ENCODE measurements at places on chromosomes 5 and 9. TPM values are rescaled to one million over a fixed set of nuclear protein-coding genes. Genes with fewer than 3 reads are reported as not detected.

The SLC25A2 gene
- total RNA-seq: 0.23 TPM

The DDX4 gene
- not detected for total RNA-seq

The IQGAP2 gene
- total RNA-seq: 1.2 TPM

The FOXD4L6 gene
- total RNA-seq: under 0.01 TPM

The DIPK1B gene
- total RNA-seq: 1.1 TPM

The RASGRF2 gene
- total RNA-seq: 0.59 TPM

The CYLC2 gene
- not detected for total RNA-seq

The PCDHGA2 gene
- 1.2 TPM for total RNA-seq

The PFN3 gene
- not detected for total RNA-seq

The PAM gene
- total RNA-seq: 236 TPM

The HBEGF gene
- 12.0 TPM for total RNA-seq

The LHX3 gene
- total RNA-seq: not detected

The RPL35 gene
- 4,079 TPM for total RNA-seq

The RNF183 gene
- not detected for total RNA-seq

The CSNK1A1 gene
- 399 TPM for total RNA-seq

The CDH12 gene
- not detected for total RNA-seq

The KIF24 gene
- 0.68 TPM for total RNA-seq
